Left lobe of liver (tissue), 2 donors: ENCODE measurements at places on chromosomes 7 and 10.

DNA sequence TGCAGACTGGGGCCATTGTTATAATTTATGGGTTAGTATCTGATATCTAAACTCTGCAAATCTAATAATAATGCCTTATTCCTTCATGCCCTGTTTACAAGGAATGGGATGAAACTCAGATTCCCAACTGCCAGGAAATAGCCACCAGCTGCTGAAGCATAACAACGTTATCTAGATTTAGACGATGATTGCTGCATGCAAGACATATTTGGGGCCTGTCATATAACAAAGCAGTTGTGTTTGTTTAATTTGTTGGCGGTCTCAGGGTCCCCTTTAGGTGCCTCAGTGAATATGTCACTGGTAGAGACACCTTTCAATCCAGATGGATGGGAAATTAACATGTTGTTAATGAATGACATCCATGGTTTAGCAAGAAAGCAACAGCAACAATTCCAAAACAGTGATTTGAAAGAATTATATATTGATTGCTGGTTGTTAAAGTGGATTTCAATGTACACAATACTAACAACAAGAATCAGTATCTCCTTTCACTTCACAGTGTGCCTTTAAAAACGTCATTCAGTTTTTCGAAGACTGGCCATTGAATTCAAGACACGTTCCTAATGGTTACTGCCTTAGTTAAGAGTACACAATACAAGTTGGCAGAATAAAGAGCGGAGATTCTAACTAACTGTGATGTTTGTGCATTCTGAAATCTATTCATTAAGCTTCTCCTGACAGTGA lies 860.6 kb upstream of the CELF2 start:
- DNase-seq: no peak

DNA sequence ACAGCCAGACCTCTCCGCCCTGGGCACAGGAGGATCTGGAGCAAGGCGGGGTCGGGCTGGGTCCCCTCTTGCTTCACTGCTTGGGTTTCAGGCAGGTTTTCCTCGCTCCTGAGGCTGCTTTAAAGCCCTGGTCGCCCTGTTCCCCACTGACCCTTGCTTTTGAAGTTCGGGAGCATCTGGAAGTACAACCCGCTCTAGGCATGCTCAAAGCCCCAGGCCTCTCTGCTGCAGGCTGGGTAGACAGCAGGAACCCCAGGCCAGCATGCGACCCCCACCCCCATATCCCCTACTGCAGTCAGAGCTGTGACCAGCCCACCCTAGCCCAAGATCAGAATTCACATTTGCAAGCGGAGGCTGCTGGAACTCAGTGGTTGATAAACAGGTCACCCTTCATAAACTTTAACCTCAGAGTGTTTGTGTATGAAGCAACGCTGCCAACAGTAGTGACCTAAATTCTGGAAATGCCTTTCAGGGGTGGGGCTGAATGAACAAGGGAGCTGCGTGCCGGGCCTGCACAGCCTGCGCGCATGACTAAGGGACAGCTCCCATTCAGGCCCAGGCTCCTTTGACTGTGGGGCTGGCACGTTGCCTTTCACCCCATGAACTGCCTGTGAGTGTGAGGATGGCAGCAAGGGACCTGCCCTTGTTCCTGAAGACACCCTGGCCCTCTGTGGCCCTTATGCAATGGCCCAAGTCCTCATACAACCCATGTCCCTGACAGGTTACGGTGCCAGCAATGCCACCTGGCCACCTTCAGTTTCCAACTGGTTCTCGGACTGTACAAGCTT lies 52.5 kb downstream of the PROSER2 start:
- DNase-seq: peak; percentile 95

GRCh38 chr7:155911471-155912105 lies 99.3 kb upstream of the SHH start:
- DNase-seq: no peak

GRCh38 chr10:100155936-100156335 lies 29.9 kb downstream of the ERLIN1 start:
- no peak for DNase-seq

DNA sequence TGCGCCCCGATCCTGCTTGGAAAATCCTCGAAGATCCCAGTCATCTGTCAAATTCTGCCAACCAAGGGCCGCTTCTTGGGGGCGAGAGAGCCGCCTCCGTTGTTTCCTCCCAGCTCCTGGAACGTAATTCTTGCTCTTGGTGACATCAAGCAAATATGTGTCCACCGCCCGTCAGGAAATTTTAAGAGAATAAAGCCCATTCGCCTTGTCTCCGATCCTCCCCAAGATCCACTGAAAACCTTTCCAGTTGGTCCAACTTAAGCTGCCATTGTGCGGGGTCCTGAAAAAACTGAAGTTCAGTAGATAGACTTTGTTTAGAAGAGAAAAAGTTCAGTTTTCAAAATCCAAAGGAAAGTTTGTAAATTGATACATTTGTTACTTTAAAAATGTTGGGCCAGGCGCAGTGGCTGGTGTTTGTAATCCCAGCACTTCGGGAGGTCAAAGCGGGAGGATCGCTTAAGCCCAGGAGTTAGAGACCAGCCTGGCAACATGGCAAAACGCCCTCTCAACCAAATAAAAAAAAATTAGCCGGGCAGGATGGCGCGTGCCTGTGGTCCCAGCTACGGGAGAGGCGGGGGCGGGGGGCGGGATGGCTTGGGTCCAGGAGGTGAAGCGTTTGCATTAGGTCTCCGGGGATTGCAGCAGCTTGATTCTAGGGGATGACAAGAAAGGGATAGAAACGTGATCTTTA lies 1.0 kb upstream of the ZNF800 start:
- DNase-seq: no peak

- no peak for DNase-seq
These were observed 83.7 kb upstream of the EFCAB10 start for GRCh38 chr7:105664816-105665525.

- DNase-seq: no peak
These were observed 119.5 kb downstream of the RNF216 start for GRCh38 chr7:5661942-5662341.

DNA sequence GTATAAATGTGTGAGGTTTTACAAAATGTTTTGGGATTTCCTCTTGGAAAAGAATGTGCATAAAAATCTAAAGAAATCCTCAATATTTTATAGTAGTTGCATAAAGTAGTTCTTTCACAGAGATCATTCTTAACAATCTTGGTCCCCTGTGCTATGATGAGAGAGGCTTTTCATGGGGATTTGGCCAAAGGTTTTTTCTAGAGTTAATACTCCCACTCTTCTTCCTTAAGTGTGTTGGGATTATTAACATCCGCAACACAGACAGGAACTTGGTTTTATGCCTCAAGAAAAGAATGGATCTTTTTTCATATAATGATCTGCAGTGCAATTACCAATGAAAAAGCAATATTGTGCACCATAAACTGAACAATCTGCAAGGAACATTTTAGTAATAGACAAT lies 71.5 kb downstream of the AGMO start:
- no peak for DNase-seq

- no peak for DNase-seq
These were observed 38.8 kb downstream of the VPS41 start for GRCh38 chr7:38870147-38870546.

DNA sequence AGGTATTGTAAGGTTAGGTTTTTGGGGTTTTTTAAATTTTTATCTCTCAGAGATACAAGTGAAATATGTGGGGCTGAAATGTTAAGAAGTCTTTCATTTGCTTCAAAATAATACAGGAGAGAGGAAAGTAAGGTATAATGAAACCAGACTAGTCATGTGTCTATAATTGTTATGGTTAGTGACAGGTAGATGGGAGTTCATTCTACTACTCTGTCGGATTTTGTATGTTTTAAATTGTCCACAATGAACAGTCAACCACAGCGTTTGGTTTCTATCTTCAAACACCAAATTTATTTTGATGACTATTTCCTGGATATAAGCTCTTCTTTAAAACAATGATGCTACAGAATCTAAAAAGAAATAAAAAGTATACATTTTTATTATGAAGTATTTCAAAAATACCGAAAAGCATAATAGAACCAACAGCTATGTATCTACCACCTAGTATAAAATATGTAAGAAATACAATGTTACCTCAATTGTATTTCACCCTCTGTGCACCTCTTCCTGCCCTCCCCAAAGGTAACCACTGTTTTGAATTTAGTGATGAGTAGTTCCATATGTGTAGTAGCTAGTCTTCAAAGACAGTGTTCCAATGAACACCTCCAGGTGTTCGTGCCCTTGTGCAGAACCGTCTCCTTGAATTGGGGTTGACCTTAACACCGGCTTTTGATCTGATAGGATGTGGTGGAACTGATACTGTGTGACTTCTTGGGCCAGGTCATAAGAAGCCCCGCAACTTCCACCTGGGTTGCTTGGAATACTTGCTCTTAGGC lies 74.8 kb upstream of the CDK1 start:
- DNase-seq: no peak

GRCh38 chr10:60849217-60849616 lies 70.9 kb downstream of the CDK1 start:
- DNase-seq: no peak

GRCh38 chr10:82742478-82742877 lies 867.5 kb downstream of the NRG3 start:
- no peak for DNase-seq

DNA sequence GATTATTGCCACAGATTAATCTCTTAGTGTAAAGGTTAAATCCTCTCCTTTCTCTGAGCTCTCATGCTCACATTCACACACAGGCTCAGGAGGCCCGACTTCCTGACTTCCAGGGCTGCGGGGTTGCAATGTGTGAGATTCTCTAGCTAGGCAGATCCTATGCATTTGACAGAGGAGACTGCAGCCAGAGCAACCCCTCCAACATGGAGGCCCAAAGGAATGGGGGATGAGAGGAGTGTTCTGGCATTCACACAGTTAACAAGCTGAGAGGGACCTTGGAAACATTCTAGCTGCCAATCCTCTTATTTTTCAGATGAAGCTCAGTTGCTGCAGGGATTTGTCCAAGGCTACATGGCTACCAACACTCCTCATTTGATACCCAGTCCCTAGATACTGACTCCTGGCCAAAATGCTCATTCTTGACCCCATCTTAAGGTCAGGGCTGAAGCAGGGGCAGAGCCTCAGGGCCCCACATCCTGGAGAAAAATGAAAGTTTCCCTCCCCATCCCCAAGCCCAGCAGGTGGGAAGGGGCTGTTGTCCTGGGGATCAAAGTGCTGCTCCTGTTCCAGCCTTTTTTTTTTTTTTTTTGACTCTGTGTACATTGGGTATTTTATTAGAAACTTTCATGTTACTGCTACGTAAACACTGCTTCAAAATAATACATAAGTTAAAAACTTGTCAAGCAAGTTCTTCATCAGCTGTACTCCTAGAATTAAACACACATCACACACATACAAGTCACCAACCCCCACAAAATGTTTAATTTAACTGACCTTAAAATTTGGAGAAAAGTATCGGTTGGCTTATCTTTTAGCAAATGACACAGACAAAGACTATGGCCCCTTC lies 325.6 kb downstream of the PLXNA4 start:
- DNase-seq: no peak

DNA sequence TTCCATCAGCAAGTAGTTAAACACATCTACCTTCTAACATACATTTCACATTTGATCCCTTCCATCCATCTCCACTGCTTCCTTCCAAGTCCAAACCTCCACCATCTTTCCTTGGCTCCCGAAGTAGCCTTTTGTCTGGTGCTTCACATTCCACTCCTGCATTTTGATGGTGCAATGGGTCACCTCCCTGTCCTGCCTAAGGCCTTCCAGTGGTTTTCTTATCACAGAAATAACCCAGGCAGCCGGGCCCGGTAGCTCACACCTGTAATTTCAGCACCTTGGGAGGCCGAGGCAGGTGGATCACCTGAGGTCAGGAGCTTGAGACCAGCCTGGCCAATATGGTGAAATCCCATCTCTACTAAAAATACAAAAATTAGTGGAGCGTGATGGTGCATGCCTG lies 44.5 kb downstream of the EMX2 start:
- DNase-seq: no peak

DNA sequence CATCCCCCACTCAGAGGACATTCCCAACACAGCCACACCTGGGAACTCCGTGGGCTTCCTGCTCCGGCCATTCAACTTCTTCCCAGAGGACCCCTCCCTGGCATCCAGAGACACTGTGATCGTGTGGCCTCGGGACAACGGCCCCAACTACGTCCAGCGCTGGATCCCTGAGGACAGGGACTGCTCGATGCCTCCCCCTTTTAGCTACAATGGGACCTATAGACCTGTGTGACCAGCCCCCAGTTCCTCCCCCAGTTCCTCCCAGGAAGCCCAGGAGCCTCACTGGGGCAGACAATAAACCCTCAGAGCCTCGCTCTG lies 8.6 kb downstream of the AOC1 start:
- no peak for DNase-seq

DNA sequence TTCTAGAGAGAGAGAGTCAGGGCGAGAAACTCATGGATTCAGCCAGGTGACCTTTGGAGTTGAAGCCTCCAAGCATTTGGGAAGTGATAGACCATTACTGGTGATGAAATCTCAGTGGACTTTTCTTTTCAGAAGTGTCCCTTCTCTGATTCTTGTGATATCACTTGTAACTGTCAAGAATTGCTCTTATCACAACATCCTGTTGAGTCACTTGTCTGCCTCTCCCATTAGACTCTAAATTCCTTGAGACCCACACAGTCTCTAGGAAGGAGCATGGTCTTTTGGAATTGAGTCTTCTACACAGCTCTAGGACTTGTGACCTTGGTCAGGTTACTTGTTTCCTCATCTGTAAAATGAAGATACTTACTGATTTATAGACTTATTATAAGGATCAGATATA lies 81.0 kb downstream of the CFAP58 start:
- DNase-seq: no peak

DNA sequence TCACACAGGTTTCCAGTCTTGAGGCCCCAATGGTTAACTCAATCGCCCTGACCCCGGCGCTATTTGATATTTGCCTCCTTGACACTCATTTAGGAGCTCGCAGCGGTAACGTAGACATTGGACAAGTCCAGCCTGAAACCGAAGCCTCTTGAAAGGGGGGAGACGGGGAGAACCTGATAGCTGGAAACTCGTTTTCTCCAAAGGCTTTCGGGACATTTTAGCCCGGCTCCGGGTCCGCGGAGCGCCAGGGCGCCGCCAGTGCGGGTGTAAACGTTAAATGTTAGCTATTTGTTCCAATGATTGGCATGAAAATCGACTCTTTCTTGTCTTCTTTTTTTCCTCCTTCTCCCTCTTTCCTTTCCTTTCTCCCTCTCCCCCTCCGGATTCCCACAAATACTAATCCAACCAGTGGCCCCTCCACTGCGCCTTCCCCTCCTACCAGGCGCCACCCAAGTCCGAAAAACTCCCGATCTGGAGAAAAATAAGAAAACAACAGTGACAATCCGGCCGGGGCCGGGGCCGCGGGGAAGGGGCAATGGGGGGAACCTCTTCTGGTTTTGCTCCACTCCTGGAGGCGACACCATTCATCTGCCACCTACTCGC lies 17.2 kb upstream of the GATA3 start:
- DNase-seq: no peak

- no peak for DNase-seq
These were observed 658.0 kb upstream of the NRG3 start for GRCh38 chr10:81216949-81217348.

GRCh38 chr10:14652067-14652466 lies 122.6 kb downstream of the FAM107B start:
- no peak for DNase-seq

- no peak for DNase-seq
These were observed 55.7 kb downstream of the ANKMY2 start for GRCh38 chr7:16589881-16590280.

- DNase-seq: no peak
These were observed 132.1 kb downstream of the CCDC3 start for GRCh38 chr10:12869427-12869826.
